ENCODE measurements at places on chromosomes 6 and 20.

GRCh38 chr6:148998704-148999103 is 251.9 kb downstream of the UST start:
- no peak for DNase-seq
- no peak overlapping the region for H3K27ac ChIP-seq
- H3K27me3 ChIP-seq: no peaks in the 10 kb centered on the region
- H3K36me3 ChIP-seq: no peaks in the 10 kb centered on the region

DNA sequence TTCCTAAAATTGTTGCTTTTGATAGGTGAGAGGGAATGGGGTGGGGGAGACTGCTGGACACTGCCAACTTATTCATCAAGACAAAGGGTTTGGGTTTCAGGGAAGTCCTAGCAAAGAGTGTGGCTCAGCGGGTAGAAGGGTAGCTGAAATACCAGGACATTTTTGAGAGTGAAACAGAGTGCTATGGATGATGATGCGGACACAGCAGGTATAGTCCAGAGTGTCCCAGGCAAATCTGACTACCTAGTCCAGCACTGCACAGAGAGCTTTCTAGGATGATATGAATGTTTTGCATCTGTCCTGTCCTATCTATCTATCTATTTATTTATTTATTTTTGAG is 154.3 kb downstream of the BCAS1 start:
- no peaks in the 10 kb centered on the region for H3K36me3 ChIP-seq
- no peak for DNase-seq
- peaks cover 24% of the 10 kb centered on the region for H3K4me1 ChIP-seq
- H3K27me3 ChIP-seq: no peaks in the 10 kb centered on the region
- H3K27ac ChIP-seq: peak overlapping the region; percentile 93
- no peak overlapping the region for H3K4me3 ChIP-seq

GRCh38 chr6:41546866-41547798 is 951 bp downstream of the FOXP4 start:
- DNase-seq: no peak
- peak overlapping the region; percentile 22 for H3K27ac ChIP-seq
- peak overlapping the region; percentile 76 for H3K4me3 ChIP-seq
- peaks cover 31% of the 10 kb centered on the region for H3K4me1 ChIP-seq

GRCh38 chr20:44358776-44359175 is 3.3 kb downstream of the HNF4A start:
- no peaks in the 10 kb centered on the region for H3K4me1 ChIP-seq
- no peaks in the 10 kb centered on the region for H3K27me3 ChIP-seq
- no peak overlapping the region for H3K4me3 ChIP-seq
- no peak for DNase-seq
- H3K27ac ChIP-seq: no peak overlapping the region
- H3K36me3 ChIP-seq: no peaks in the 10 kb centered on the region

DNA sequence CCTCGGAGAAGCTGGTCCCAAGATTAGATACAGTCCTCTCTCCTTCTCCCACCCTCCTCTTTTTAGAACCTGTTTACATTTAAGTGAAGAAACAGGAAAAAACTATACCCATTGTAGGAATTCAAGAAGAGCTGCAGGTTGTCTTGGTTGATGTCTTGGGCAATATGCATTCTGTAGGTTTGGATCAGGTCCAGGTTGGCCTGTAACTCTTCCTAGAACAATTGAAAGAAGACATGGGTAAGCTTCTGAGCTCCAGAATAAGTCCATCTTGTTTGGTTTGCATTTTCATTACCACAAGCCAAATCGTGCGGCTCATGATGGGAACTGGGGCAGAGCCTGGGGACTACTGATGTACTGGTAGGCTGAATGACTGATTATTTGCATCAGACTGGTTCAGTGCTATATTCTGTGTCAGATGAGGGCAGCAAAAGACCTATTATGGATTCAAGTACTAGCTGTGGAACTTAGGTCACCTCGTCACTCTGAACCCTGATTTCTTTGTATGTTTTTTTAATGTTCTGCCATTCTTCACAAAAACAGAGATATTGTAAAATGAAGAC is 20.3 kb upstream of the SLA2 start:
- H3K36me3 ChIP-seq: peaks cover 14% of the 10 kb centered on the region
- H3K4me3 ChIP-seq: no peak overlapping the region
- no peaks in the 10 kb centered on the region for H3K27me3 ChIP-seq
- DNase-seq: no peak
- H3K4me1 ChIP-seq: no peaks in the 10 kb centered on the region

- H3K4me3 ChIP-seq: no peak overlapping the region
- H3K36me3 ChIP-seq: no peaks in the 10 kb centered on the region
- H3K27me3 ChIP-seq: no peaks in the 10 kb centered on the region
- H3K27ac ChIP-seq: no peak overlapping the region
- H3K4me1 ChIP-seq: peaks cover 29% of the 10 kb centered on the region
Measured at GRCh38 chr6:159972506-159973268, 3.8 kb downstream of the IGF2R start.

- H3K4me1 ChIP-seq: no peaks in the 10 kb centered on the region
- no peak overlapping the region for H3K4me3 ChIP-seq
- H3K36me3 ChIP-seq: no peaks in the 10 kb centered on the region
- no peaks in the 10 kb centered on the region for H3K27me3 ChIP-seq
- DNase-seq: no peak
Measured at GRCh38 chr6:109059153-109059552, 35.5 kb downstream of the SESN1 start.

- no peak overlapping the region for H3K4me3 ChIP-seq
- peaks cover 60% of the 10 kb centered on the region for H3K27me3 ChIP-seq
- no peak overlapping the region for H3K27ac ChIP-seq
- DNase-seq: no peak
- no peaks in the 10 kb centered on the region for H3K36me3 ChIP-seq
Measured at GRCh38 chr6:108132863-108133262, 33.0 kb upstream of the NR2E1 start.

- no peak for DNase-seq
- H3K4me3 ChIP-seq: no peak overlapping the region
- H3K27me3 ChIP-seq: no peaks in the 10 kb centered on the region
- no peaks in the 10 kb centered on the region for H3K36me3 ChIP-seq
- no peak overlapping the region for H3K27ac ChIP-seq
Measured at GRCh38 chr6:14434916-14435690, 317.5 kb downstream of the CD83 start.

DNA sequence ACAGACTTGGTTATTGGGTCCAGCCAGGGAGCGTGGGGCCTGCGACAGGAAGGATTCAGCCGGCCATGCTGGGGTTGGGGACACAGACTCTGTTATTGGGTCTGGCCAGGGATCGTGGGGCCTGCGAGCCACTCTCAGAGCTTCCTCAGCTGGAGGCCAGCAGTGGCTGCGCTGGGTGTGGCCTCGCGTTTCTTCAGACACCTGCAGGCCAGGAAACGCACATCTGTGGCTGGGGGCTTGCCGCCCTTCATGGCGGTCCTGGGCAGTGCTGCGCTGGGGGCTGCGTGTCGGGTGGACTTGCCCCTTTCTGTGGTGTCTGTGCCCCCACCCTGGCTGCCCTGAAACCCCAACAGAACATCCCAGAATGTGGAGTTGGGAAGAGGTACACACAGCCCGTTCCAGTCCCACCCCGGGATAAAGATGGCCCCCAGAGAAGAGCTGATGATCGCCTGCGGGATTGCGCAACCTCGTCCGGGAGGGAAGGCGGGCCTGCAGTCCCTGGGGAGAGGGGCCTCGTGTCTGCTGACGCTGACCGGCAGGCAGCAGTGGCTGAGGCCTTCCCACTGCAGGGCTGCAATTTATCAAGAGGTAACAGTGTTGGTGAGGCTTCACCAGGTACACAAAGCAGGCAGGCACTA is 16.9 kb upstream of the MTG2 start:
- H3K4me3 ChIP-seq: no peak overlapping the region
- H3K36me3 ChIP-seq: peaks cover 92% of the 10 kb centered on the region
- H3K4me1 ChIP-seq: no peaks in the 10 kb centered on the region
- H3K27ac ChIP-seq: no peak overlapping the region
- no peaks in the 10 kb centered on the region for H3K27me3 ChIP-seq

DNA sequence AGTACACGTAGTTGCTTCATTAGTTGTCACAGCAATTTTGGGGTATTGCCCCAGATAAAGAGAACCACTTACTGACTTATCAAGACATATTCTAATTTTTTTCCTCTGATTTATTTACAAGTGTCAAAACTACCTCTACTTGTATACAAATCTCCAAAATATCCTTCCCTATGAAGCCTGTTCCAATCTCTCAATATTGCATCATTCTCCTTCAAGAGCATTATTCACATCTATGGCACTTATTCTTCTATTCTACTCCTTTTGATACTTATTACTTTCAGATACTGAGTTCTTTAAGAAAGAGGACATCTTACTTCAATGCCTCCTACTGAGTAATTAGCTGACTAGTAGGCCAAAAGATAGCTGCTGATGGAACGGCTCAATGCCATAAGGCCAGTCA is 105.2 kb downstream of the SMLR1 start:
- no peaks in the 10 kb centered on the region for H3K4me1 ChIP-seq
- DNase-seq: no peak
- H3K27me3 ChIP-seq: no peaks in the 10 kb centered on the region
- H3K36me3 ChIP-seq: no peaks in the 10 kb centered on the region
- no peak overlapping the region for H3K27ac ChIP-seq
- no peak overlapping the region for H3K4me3 ChIP-seq
